Panc1 (cell line): ENCODE measurements at places on chromosomes 3 and 15.

GRCh38 chr3:87276484-87276883 lies at the start of gene POU1F1:
TSS of gene POU1F1 (minus strand) at chr3:87276584. CDS start at chr3:87276462, 122 bp downstream.
- DNase-seq: no peak

DNA sequence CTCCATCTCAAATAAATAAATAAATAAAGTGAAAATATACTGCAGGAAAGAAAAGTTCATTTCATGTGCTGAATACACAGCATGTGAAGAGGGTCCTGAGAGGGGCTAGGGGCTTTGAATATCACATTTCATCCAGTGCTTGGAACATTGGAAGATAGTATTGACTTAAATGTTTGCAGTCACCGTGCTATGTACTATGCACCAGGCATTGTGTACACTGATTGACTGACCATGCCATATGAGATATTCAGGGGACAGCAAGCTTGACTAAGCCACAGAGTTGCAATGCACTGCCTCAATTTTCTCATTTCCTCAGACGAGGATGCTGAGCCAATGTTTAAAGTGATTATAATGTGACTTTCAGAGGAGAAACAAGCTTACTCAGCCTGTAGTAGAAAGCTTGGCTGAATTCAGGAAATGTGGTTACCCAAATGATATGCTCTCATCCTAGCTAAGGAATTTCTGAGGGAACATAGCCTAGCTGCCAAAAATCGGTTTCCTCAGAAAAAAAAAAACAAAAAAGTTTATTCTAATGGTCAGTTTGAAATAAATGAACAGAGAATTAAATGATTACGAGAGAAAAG lies 557.9 kb downstream of the FGF12 start:
- no peak for DNase-seq

DNA sequence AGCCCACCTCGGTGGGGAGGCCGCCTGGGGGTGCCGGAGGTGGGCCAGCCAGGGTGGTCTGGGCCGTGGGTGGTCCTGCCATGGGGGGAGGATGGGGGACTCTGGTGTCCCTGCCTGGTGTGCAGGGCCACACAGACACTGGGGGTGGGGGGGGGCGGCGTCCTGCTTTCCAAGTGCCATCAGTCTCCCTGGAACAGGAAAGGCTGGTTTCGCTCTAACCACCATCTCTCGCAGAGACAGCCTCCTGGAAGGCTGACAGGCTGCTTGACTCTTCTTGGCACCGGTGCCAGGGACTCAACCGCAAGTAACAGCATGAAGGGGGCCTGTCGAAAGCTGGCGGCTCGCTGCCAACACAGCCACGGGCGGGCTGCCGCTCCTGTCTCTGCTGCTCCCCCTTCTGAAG lies 40.3 kb downstream of the RGMA start:
- DNase-seq: no peak

GRCh38 chr15:95291898-95292472 lies 1038.5 kb upstream of the NR2F2 start:
- no peak for DNase-seq

- DNase-seq: no peak
These were observed 63.4 kb downstream of the KLF13 start for GRCh38 chr15:31390029-31390428.
